ENCODE measurements at places on chromosomes 5 and 9. TPM values are rescaled to one million over a fixed set of nuclear protein-coding genes. Genes with fewer than 3 reads are reported as not detected.

GRCh38 chr9:9752722-9753121, 860.1 kb downstream of the PTPRD start:
- no peak overlapping the region for H3K27ac ChIP-seq
- no peak overlapping the region for H3K4me3 ChIP-seq
- no peaks in the 10 kb centered on the region for H3K36me3 ChIP-seq
- DNase-seq = no peak
- H3K27me3 ChIP-seq = no peaks in the 10 kb centered on the region
- H3K4me1 ChIP-seq = no peaks in the 10 kb centered on the region

DNA sequence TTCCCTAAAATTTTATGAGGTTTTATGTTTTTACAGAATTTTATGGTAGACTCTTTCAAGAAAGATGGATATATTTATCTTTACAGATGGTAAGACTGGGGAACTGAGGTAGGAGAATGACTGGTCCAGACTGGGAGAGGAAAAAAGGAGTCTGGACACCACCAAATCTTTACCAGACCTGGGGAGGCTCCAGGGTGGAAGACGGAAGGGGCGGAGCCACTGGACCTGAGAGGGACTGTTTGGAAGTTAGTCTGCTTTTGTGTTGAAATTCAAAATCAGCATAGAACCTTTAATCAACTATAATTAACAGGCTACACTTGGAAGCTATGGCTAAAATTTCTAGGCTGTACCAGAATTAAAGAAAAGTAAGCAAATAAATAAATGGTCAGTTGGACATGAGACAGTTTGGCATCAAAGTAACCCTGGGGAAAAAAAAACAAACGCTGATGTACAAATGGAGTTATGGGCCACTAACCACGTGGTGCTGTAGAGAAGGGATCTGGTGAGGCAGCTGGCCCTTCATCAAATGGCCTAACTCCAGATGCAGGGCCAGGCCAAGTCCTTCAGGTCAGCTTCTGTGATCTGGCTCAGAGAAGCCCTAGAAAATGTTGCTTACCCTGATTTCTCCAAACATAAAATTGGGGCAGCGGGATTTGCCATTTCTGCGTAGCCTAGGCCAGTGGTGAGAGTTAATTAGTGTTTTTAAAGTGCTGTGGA, 155.1 kb downstream of the ARSB start:
- peaks cover 2% of the 10 kb centered on the region for H3K36me3 ChIP-seq
- H3K4me1 ChIP-seq = no peaks in the 10 kb centered on the region
- no peak overlapping the region for H3K27ac ChIP-seq
- H3K4me3 ChIP-seq = no peak overlapping the region
- DNase-seq = no peak
- no peaks in the 10 kb centered on the region for H3K27me3 ChIP-seq

- H3K4me1 ChIP-seq = peaks cover 20% of the 10 kb centered on the region
- H3K4me3 ChIP-seq = peak overlapping the region; percentile 43
- H3K27me3 ChIP-seq = peaks cover 68% of the 10 kb centered on the region
- no peak for DNase-seq
- peak overlapping the region; percentile 60 for H3K27ac ChIP-seq
Observed at GRCh38 chr9:126612813-126613641, 701 bp upstream of the LMX1B start.

GRCh38 chr5:143931986-143932385, 120.0 kb downstream of the HMHB1 start:
- no peak overlapping the region for H3K4me3 ChIP-seq
- no peaks in the 10 kb centered on the region for H3K27me3 ChIP-seq
- DNase-seq = no peak
- H3K36me3 ChIP-seq = peaks cover 2% of the 10 kb centered on the region
- no peak overlapping the region for H3K27ac ChIP-seq
- H3K4me1 ChIP-seq = no peaks in the 10 kb centered on the region

GRCh38 chr5:135629666-135630065, 50.9 kb upstream of the CXCL14 start:
- H3K27ac ChIP-seq = no peak overlapping the region
- H3K36me3 ChIP-seq = no peaks in the 10 kb centered on the region
- peak; percentile 2 for DNase-seq
- no peak overlapping the region for H3K4me3 ChIP-seq

DNA sequence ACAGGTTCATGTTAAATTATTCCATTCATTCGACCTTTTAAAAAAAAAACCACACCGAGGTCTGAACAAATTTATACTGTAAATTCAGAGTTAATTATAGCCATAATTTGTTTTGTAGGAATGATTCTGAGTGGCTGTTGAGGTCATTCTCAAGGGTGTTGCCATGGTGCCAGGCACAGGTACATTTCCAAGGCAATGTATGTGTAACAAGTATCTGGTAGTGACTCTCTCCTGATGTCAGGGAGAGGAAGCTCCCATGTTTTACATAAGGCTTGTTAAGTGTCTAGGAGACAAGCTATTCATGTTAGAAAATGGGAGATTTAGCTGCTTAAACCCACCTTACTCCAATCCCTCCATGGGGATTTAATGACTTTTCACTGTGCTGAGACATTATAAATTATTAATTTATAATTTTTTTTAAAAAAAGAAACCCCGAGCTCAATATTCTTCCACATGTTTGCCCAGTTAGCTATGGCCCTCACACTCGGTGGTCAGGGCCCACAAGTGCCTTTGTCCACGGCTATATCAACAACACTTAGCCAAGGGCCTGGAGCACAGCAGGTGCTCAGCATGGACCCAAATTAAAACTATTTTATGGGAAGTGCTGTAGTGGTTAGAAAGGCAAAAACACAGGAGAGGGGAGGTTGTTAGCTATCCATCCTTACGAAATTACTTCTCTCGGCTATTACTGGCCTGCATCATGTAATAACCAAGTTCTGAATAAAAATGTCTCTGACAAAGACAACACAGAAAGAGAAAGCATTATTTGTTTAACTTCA, 154.6 kb upstream of the GNA14 start:
- H3K27me3 ChIP-seq = no peaks in the 10 kb centered on the region
- H3K4me3 ChIP-seq = no peak overlapping the region
- no peak for DNase-seq
- peaks cover 17% of the 10 kb centered on the region for H3K4me1 ChIP-seq

DNA sequence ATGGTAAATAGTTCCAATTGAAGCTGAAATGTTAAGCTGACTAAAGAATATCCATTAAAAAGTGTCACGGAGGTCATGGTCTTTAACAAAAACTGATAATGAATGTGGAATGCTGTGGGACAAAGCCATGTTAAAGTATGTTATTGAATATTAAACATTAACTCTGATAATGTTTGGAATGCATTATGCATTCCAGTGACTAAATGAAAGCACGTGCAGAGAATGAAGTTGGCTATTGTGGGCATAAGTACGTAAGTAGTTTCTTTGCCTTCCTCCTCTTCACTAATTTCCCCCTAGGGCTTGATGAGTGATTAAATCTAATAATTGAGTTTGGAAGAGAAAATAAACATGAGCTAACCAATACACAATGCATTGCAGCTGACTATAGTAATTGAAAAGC, 640.4 kb upstream of the CDH10 start:
- H3K27me3 ChIP-seq = no peaks in the 10 kb centered on the region
- no peak for DNase-seq
- no peak overlapping the region for H3K27ac ChIP-seq
- no peaks in the 10 kb centered on the region for H3K4me1 ChIP-seq

DNA sequence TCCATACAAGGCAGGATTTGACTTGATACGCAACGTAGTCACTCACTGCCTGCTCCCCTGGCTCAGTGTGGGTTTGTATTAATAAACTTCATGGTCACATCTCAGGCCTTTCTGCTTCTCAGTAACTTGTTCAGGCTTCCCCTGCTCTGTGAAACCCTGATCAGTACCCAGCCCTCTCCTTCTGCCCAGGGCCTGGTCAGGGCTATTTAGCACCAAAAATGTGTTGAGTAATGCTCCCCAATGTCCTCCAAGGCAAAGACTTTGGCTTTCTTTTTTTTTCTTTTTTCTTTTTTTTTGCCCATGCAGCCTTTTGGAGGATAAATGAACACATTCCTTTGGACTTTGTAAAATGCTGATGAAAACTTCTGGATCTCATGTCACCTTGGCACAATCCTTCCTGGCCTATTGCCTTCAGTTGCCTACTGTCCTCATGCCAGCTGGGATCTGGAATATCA, 399.2 kb upstream of the KLF4 start:
- no peak overlapping the region for H3K27ac ChIP-seq
- no peaks in the 10 kb centered on the region for H3K36me3 ChIP-seq
- no peaks in the 10 kb centered on the region for H3K4me1 ChIP-seq
- no peak overlapping the region for H3K4me3 ChIP-seq

DNA sequence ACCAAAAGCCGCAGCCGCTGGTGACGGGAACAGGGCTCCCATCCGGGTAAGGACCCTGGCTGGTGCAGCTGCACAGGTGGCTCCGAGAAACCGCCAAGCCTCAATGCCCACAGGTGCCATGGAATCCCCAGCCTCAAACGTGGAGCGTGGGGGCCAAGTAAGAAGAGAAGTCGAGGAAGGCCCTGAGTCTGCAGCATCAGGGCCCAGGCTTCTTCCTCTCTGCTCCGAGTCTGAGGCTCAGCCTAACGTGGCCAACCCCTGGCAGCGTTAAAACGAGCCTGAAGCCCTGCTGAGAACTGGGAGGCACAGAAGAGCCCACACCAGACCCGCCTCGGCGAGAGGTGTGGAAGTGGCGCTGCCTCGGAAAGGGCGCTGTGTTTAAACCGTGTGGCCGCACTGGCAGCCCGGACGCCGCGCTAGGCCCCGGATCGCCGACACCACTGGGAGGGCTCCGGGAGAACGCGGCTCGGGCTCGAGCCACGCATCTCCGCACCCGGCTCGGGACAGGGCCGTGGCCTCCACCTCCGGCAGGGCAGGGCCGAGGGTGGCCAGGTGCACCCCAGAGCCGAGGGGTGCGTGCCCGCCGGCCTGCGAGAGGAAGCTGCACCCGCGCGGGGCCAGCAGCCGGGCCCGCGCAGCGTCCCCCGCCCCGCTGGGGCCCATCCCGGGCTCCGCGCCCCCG, 730 bp downstream of the ZMYND19 start:
- H3K27me3 ChIP-seq = no peaks in the 10 kb centered on the region
- peaks cover 22% of the 10 kb centered on the region for H3K4me1 ChIP-seq
- H3K4me3 ChIP-seq = peak overlapping the region; percentile 86
- peaks cover 12% of the 10 kb centered on the region for H3K36me3 ChIP-seq

DNA sequence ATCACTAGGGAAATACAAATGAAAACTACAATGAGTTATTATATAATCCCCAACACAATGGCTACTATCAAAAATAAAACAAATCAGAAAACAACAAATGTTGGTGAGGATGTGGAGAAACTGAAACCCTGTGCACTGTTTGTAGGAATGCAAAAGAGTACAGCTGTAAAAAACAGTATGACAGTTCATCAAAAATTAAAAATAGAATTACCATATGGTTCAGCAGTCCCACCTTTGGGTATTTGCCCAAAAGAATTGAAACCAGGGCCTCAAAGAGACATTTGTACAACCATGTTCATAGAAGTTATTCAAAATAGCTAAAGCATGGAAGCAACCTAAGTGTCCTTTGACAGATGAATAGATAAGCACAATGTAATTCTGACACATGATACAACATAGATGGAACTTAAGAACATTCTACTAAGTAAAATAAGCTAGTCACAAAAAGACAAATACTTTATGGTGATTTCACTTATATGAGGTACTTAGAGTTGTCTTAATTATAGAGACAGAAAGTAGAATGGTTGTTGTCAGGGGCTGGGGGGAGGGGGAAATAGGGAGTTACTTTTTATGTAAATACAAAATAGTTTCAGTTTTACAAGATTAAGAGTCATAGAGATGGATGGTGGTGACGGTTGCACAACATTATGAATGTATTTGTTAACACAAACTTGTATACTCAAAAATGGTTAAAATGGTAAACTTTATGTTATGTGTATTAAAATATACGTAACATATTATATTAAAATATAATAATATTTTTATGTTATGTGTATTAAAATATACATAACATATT, 102.8 kb downstream of the KCTD16 start:
- no peak overlapping the region for H3K4me3 ChIP-seq
- no peak overlapping the region for H3K27ac ChIP-seq
- no peaks in the 10 kb centered on the region for H3K4me1 ChIP-seq
- H3K27me3 ChIP-seq = peaks cover 2% of the 10 kb centered on the region

DNA sequence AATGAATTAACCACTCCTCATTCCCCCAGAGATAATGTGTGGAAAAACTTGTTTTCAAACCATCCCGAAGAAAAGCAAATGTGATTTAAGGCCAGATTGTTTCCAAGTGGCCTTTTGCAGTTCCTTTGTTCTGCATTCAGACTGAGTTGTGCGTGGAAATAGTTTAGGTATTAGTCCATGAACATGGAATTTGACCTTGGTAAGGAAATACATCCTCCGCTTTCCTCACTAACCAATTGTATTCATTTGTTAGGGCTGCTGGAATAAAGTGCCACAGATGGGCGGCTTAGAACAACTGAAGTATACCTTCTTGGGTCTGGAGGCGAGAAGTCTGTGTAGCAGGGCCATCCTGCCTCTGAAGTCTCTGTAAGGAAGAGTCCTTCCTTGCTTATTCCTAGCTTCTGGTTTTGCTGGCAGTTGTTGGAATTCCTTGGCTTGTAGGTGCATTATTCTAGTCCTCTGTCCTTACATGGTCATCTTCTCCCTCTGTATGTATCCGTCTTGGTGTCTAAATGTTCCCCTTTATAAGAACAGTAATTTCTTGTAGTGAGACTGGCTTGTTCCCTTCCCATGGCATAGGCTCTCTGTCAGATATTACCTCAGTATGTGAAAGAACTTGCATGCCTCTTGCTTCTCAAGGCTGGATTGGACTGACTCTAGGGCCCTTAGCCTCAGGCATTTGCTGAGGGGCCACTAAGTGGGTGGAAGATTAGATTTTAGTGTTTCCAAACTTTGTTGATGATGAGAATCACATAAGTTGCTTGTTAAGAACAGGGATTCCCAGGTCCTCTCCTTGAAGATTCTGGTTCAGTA, 53.9 kb downstream of the RAI14 start:
- no peaks in the 10 kb centered on the region for H3K36me3 ChIP-seq
- no peak overlapping the region for H3K27ac ChIP-seq
- no peak overlapping the region for H3K4me3 ChIP-seq
- H3K4me1 ChIP-seq = no peaks in the 10 kb centered on the region
- no peak for DNase-seq

DNA sequence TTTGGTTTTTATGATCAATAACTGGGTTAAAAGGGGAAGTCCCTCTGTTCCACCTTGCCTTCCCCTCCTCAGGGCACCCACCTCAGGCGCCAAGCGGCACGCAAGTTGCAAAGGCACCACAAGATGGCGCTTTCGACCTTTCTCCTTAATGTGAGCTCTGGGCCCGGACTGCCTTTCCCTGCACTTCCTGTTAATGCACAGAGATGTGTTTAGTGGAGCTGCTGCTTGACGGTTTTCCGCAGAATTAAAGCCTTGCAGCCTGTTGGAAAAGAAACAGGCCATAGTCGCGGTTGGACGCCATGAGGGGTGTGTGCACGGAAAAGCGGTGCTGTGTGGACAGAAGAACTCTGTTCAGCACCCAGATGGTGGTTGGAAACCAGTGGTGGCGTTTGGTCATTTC, 17.9 kb downstream of the CXCL14 start:
- peaks cover 30% of the 10 kb centered on the region for H3K27me3 ChIP-seq
- H3K27ac ChIP-seq = no peak overlapping the region
- no peak overlapping the region for H3K4me3 ChIP-seq

The CMBL gene
- total RNA-seq = 1.9 TPM

The SPARC gene
- total RNA-seq = not detected

The CDC20B gene
- 0.13 TPM for total RNA-seq

The SHC3 gene
- total RNA-seq = not detected

The PCDHA1 gene
- not detected for total RNA-seq

Data from activated CD8-positive, alpha-beta T cell treated with anti-CD3 and anti-CD28 coated beads, Interleukin-2, amount 10 ng/mL, durations not matched to agents 7 days and 5 days (primary cell).